ENCODE measurements at places on chromosomes 6 and 20.

DNA sequence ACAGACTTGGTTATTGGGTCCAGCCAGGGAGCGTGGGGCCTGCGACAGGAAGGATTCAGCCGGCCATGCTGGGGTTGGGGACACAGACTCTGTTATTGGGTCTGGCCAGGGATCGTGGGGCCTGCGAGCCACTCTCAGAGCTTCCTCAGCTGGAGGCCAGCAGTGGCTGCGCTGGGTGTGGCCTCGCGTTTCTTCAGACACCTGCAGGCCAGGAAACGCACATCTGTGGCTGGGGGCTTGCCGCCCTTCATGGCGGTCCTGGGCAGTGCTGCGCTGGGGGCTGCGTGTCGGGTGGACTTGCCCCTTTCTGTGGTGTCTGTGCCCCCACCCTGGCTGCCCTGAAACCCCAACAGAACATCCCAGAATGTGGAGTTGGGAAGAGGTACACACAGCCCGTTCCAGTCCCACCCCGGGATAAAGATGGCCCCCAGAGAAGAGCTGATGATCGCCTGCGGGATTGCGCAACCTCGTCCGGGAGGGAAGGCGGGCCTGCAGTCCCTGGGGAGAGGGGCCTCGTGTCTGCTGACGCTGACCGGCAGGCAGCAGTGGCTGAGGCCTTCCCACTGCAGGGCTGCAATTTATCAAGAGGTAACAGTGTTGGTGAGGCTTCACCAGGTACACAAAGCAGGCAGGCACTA is 16.9 kb upstream of the MTG2 start:
- no peak for DNase-seq

GRCh38 chr20:51374456-51374830 is 168.1 kb downstream of the NFATC2 start:
- DNase-seq: no peak

DNA sequence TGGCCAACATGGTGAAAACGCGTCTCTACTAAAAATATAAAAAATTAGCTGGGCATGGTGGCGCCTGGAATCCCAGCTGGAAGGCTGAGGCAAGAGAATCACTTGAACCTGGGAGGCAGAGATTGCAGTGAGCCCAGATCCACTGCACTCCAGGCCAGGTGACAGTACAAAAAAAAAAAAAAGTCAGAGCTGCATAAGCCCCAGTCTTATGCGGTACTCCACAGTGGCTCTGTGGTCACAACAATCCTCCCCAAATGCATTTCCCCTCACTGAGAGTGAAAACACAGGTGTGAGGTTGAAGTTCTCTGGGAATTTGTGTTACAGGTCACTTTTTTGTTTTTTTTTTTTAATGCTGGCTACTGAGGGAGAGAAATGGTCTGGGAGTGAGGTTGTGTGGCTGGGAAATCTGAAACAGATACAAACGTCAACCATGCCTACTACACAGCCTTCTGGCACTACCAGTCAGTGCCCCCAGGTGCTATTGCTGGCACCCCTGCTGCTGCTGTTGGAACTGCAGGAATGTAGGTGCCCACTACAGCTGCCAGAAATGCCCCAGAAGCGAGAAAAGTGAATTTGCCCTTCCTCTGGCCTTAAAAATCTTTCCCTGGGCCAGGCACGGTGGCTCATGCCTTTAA is 5.7 kb downstream of the MRPS26 start:
- DNase-seq: no peak

- DNase-seq: no peak
These were observed 142.3 kb downstream of the TFAP2A start for GRCh38 chr6:10272591-10272990.

DNA sequence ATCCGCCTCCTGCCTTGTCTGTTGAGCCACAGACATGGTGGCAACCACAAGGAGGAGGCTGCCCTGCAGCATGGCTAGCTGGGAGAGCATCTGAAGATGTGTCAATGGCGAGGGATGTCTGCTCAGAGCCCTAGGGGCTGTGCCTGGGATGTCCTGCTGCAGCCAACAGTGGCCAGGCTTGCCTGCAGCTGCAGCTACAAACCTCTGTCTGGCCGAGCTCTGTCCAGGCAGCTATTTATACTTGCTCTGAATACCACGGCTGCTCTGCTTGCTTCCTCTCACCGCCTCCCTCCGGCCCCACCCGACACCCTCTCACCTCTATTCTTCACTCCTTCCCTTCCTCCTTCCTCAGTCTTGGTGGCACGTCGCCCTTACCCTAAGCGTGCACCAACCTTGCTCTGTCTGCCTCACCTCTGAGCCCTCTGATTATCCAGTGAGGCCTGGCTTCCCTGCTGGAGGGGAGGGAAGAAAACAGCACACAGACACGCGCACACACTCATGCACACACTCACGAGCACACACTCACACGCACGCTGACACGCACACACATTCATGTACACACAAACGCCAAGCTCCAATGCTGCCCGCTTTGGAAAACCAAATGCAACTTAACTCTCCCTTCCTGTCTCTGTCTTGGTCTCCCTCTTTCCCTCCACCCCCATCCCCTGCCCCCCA is at the start of gene ANGPT4:
Gene ANGPT4, minus strand, starts transcription at position 210 of the 675 bp plus-strand sequence. Its CDS starts 120 bp downstream, at position 90.
- DNase-seq: no peak

DNA sequence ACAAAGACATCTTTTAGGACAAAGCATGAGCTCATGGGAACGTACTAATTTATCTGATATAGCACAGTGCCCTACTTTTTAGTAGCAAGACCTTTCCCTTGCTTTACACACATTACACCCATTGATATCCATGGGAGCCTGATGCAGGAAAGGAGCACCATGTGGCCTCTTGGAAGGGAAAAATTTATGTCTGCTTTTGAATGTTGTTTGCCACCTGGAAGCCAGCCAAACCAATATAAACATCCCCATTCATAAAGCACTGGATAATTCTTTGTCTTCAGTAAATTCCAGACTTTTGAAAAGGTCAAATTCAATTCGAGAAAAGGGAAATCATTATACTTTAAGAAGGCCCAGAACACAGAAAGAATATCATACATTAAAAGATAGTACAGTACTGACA is 152.3 kb upstream of the BEND6 start:
- no peak for DNase-seq

GRCh38 chr20:5550733-5551529 is 199.3 kb upstream of the SHLD1 start:
- DNase-seq: no peak

GRCh38 chr6:142088858-142089216 is 43.9 kb upstream of the GJE1 start:
- no peak for DNase-seq

DNA sequence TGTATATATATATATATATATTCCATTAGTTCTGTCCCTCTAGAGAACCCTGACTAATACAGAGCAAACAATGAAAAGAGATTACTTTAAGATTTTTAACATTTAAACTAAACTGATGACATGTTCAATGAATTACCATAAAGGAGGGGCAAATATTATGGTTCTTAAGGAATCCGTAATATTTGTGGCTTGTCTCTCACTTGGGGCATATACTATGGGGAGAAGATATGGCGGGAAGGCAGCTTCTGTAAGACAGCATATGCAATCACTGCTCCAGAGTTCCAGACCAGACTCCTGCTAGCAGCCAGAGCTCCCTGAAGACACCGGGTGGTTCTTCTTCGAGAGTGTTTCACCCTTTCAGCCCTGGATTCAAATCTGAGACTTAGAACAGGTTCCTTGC is 321.1 kb upstream of the NT5E start:
- DNase-seq: no peak

- no peak for DNase-seq
These were observed 13.6 kb downstream of the TXLNB start for GRCh38 chr6:139278190-139278589.

- DNase-seq: no peak
These were observed 1.4 kb downstream of the ELOVL5 start for GRCh38 chr6:53347250-53347920.

DNA sequence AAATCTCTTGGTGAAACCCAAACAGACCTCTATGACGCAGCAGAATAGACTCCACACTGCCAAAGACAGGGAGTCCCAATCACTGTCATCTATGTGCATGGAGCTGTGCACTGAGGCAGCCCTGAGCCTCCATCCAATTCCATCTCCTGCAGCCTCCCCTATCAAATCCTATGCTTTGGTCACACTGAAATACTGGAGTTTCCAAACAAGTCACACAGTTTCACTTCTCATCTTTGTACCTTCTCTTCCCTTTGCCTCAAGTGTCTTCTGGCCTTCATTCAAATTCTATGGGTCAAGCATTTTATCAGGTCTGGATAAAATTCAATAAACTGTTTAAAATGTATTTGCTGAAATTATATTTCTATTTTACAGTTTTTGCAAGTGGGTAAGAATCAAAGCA is 38.5 kb downstream of the FBXL4 start:
- DNase-seq: no peak

- DNase-seq: no peak
These were observed 226.1 kb downstream of the OTOR start for GRCh38 chr20:16974080-16974854.

GRCh38 chr6:44128020-44128917 is 915 bp downstream of the TMEM63B start:
- no peak for DNase-seq

DNA sequence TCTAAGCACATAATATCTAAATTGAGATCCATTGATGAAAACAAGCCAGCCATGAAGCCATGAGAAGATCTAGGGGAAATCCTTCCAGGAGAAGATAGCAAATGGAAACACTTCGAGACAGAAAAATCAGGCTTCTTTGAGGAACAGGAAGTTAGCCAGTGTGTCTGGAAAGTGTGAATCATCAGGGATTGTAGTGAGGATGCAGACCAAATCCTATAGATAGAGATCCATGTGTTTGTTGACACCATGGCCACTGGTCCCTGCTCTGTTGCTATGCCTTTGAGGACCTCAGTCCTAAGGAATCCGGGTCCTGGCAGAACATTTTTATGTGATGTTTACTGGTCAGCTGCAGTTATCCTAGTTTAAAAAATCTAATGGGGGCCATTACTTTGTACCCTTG is 6.6 kb upstream of the ELOVL2 start:
- no peak for DNase-seq

GRCh38 chr20:51423290-51423667 is 119.2 kb downstream of the NFATC2 start:
- DNase-seq: no peak
